ENCODE measurements at places on chromosomes 3 and 15.

- no peaks in the 10 kb centered on the region for H3K4me1 ChIP-seq
- no peaks in the 10 kb centered on the region for H3K27me3 ChIP-seq
- no peak overlapping the region for H3K4me3 ChIP-seq
- no peaks in the 10 kb centered on the region for H3K36me3 ChIP-seq
- H3K27ac ChIP-seq, result no peak overlapping the region
- DNase-seq, result no peak
Observed at GRCh38 chr15:42593143-42593542, 17.7 kb downstream of the STARD9 start.

GRCh38 chr3:53264718-53265117 is 8.9 kb upstream of the TKT start:
- H3K4me3 ChIP-seq, result no peak overlapping the region
- no peak overlapping the region for H3K27ac ChIP-seq
- DNase-seq, result no peak
- H3K36me3 ChIP-seq, result no peaks in the 10 kb centered on the region
- no peaks in the 10 kb centered on the region for H3K27me3 ChIP-seq

DNA sequence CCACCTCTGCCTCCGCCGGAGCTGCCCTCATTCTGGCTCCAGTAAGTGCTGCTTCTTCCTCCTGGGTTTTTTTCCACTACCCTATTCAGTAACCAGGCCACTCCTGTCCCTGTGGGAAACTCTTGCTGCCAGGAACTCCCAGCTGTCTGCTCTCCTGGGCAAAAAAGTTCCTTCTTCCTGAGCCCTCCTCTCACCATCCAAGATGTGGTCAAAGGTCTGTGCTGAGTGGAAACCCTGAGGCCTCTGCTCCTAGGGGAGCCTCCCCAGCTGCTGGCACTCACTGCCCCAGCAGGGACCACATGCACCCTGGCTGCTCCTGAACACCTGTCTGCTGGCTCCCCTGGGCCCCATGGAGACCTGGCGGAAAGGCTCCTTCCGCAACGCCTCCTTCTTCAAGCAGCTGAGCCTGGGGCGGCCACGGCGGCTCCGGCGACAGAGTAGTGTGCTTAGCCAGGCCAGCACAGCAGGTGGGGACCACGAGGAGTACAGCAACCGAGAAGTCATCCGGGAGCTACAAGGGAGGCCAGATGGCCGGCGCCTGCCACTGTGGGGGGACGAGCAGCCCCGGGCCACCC is 454 bp downstream of the C15orf62 start:
- H3K4me1 ChIP-seq, result peaks cover 35% of the 10 kb centered on the region
- peak overlapping the region; percentile 87 for H3K27ac ChIP-seq
- DNase-seq, result no peak
- no peaks in the 10 kb centered on the region for H3K27me3 ChIP-seq

- no peak for DNase-seq
- no peaks in the 10 kb centered on the region for H3K27me3 ChIP-seq
- no peak overlapping the region for H3K4me3 ChIP-seq
Observed at GRCh38 chr3:27657404-27657803, 64.7 kb downstream of the EOMES start.
